ENCODE measurements at places on chromosomes 11 and 22.
A peak's percentile ranks its signal among the peaks of the same experiment; 100 is the strongest.

- DNase-seq: no peak
Observed at GRCh38 chr11:16287630-16288280, 68.6 kb downstream of the SOX6 start.

DNA sequence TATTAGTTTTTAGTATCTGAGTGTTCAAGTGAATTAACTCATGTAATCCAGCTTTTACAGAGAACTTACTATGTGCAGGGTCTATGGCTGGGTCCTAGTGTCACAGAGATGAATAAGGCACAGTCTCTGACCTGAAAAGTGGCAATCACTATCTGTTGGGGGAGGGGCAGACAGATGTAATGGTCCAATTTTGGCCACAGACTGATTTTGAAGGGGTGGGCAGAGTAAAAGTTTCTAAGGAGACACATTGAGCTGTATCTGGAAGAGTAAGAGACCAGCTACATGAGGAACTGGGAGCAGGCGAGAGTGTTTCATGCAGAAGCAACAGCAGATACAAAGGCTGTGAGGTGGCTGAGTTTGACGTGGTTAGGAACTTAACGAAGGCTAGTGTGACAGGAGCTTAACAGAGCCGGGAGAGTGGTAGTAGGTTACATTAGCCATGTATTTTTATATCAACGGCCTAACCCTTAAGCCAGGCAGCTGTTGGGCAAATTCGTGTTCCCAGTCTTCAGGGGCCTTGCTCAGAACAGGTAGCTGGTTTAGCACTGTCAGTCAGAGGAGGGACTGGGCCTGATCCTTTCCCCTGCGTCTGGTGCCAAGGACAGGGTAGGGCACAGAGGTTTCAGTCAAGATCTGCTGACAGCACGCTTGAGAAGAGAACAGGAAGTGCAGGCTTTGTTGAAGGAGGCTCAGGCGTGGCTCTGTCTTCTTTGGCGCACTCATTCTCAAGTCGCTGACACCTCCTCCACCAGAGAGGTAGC is 1.4 kb upstream of the STIM1 start:
- DNase-seq: no peak

GRCh38 chr11:12007230-12007593 is 1.2 kb downstream of the DKK3 start:
- no peak for DNase-seq

GRCh38 chr22:49502126-49502826 is 325.4 kb downstream of the BRD1 start:
- no peak for DNase-seq

DNA sequence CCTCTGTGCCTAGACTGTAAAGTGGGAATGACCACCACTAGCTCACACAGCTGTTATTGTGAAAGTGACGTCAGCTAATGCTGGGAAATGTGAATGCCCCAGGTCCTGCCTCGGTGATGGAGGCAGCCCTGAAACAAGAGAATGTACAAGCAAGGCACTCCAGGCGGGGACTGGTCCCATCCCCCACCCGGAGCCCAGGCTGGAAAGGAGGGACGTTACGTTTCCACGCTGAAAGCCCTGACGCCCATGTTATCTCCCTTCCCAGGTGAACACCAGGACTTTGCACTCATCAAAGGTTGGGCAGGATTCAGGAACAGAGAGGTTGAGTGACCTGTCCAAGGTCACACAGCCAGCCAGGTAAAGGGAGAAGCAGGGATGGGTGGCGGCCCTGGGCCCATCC is 784 bp downstream of the SULT4A1 start:
- no peak for DNase-seq

- peak; percentile 0 for DNase-seq
Observed at GRCh38 chr11:121767433-121767832, 314.7 kb upstream of the SORL1-AS1 start.

GRCh38 chr11:26621132-26621531 is 49.1 kb upstream of the MUC15 start:
- DNase-seq: peak; percentile 60

DNA sequence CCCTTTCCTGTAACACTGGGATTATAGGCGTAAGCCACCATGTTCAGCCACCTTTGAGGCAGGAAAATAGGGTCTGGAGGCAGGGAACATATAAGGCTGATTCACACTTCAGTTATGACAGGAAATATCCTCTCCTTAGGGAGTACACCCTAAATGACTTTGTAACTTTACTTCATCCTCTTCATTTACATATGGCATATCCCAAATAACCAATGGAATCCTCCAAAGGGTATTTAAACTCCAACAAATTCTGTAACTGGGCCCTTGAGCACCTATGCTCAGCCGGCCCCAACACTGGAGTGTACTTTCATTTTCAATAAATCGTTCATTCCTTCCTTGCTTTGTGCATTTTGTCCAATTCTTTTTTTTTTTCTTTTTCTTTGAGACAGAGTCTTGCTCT is 1.6 kb upstream of the KAT5 start:
- DNase-seq: no peak

GRCh38 chr11:10072841-10073240 is 221.2 kb downstream of the SBF2 start:
- no peak for DNase-seq

DNA sequence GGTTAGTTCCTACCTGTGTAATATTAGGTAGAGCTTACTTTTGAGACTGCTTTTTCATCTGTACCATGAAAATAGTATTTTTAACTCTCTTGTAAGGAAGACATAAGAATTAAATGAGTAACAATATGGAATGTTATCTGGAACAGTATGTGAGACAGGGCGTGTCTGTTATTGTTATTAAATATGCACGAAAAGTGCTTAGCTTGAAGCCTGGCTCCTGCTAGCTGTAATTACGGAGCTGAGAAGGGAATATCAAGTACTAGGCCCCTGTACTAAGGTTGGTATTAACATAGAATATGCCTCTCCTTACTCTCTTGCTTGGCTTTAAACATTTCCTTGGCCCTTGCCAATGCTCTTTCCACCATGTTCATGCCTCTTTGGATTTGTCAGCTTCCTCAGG is 194.0 kb downstream of the FAM76B start:
- no peak for DNase-seq

- DNase-seq: no peak
Observed at GRCh38 chr11:17774232-17775034, 39.9 kb downstream of the KCNC1 start.

GRCh38 chr11:87212891-87213290 is 175.2 kb downstream of the TMEM135 start:
- no peak for DNase-seq

DNA sequence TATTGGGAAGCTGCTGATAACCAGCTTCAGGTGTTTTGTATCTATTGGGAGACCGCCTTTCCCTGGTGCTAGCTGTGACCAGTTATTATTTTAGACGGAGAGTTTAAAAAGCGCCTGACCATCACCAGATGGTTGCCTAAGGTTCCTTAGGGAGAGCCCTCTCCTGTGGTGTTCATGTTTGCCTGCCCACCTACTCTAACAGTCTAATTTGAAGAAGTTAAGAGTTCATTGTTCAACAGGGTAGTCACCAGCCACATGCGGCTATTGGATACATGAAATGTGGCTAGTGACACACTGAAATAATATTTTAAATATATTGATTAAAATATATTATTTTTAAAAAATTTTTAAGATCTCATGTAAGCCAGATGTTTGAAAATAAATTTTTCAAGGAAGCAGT is 71.3 kb upstream of the SLN start:
- DNase-seq: no peak

DNA sequence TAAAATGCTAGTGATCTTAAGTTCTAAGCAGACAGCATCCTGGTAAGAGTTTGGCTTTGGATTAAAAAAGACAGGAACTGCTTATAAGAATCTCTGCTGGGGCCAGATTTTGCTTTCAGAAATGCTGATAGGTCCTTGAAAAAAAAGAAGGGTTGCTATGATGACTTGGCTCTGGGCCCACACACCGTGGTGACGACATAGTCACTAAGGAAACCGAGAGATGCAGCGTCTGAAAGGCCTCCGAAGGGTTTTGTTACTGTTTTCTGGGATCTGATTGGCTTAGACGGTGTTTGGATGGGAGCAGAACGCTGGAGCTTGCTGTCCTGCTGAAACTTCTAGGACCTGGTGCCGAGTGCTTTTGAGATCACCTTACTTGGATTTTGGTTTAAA is 8.4 kb downstream of the FAM118A start:
- DNase-seq: peak; percentile 56

DNA sequence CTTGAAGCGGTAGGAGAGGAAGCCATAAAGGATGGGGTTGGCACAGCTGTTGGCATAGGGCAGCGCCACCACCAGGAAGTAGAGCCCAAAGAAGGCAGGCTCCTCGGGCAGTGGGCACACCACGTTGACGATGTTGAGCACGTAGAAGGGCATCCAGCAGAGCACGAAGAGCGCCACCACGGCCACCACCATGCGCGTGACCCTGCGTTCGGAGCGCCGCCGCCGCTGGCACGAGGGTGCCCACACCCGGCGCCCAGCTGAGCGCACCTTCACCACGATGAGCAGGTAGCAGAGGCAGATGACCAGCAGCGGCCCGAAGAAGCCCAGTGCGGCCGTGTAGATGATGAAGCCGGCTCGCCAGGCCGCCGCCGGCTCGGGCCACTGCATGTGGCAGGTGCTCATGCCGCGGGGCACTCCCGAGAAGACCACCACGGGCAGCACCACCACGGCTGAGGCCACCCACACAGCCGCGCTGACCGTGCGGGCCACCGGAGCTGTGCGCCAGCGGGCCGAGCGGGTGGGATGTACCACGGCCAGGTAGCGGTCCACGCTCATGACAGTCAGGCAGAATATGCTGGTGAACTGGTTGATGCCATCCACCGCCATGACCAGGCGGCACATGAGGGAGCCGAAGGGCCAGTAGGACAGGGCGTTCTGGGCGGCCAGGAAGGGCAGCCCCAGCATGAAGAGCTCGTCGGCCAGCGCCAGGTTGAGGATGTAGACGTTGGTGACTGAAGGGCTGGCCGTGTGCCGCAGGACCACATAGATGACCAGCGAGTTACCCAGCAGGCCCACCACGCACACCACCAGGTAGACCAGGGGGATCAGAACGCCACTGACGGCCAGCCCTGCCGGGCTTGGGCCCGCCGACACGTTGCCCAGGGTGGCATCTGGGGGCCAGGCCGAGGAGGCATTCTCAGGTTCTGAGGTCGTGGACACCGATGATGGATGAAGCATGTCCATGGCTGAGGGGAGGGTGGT is 5.1 kb downstream of the SSTR3 start:
- no peak for DNase-seq

GRCh38 chr22:17086788-17087497 is 2.1 kb downstream of the IL17RA start:
- no peak for DNase-seq

DNA sequence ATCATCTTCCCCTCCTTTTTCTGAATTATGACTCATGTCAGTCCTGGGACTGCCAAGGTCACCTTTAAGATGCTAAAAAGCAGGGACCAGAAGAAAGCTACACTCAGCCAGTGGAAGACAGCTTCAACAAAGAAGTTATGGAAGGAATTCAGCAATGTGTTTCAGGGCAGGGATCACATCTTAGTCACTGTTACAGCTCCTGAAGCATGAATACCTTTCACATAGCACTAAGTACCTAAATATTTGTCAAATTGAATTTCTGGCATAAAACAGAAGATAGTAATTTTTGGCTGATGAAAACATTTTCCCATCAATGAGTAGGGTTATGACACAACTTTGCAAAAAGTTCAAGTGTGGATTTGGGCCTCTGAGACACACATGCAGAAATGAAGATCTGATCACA is 5.2 kb downstream of the DDB1 start:
- DNase-seq: no peak

- no peak for DNase-seq
Observed at GRCh38 chr11:47359586-47359985, 7.1 kb upstream of the MYBPC3 start.

DNA sequence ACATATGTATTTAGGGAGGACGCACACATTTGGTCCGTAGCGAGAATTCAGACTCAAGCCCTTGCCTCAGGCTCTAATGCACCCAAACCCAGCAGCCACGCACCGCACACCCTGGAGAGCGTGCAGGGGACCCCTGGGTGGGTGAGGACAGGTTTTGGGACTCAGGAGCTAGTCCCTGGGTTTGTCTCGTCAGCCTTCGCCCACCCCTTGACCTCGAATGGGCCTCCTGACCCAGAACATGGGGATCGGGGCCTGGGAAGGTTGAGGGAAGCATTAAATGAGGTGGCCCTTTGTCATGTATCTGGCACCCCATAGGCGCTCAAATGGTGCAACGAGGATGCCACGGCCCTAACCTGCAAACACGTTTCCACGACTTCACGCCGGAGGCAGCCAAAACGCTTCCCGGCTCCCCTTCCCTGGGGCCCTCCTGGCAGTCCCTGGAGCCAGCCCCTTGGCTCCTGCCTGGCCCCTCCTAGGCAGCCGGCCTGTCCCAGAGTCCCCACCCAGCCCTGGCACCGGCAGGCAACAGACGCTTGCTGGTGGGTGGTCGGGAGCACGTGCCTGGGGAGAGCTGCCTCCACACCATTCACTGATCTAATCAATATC is 5.5 kb upstream of the LINC01488 start:
- no peak for DNase-seq

- no peak for DNase-seq
Observed at GRCh38 chr11:64716473-64717267, 6.3 kb downstream of the NRXN2 start.

DNA sequence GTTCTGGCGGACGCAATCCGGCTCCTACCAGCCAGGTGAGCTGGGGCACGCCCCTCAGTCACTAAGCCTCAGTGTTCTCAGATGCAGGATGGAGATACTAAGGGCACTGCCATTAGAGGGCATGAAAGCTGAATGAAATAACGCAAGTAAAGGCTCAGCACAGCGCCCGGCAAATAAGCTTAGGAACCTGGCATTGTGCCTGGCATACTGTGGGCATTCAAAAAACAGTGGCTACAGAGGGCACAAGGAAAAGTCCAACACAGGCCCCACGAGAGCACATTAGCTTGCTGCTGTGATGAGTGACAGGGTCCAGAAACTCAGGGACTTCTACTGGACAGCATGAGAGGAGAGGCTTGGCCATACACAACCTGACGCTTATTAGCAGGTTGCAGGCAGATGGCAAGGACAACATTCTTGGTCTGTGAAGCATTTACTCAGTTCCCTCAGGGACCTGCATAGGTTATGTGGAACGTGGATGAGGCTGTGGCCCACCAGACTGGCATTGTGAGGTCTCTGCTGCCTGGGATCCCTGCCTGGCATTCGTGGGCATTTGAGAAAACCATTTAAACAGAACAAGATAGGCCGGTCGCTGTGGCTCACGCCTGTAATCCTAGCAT is 12.2 kb downstream of the TXN2 start:
- DNase-seq: no peak

- DNase-seq: no peak
Observed at GRCh38 chr11:31236143-31236542, 133.4 kb downstream of the DCDC1 start.

DNA sequence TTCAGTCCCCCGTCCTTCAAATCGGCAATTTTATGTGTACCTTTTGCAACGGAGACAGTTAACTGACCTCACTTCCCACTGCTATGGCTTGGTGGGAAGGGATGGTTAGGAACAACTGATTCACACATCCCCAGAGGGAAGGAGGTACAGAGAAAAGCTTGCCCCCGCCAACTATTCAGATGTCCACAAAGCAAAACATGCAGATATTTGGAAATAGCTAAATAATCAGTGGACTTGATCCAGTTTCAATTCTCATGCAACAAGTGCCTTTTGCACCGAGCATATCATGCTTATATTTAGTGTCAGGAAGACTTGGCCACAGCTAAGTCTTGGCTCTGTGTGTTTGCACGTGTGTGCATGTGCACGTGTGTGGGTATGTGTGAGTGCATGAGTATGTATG is 144.6 kb downstream of the SNX19 start:
- no peak for DNase-seq
